T1000 (cell line): ENCODE measurements at places on chromosomes 1 and 21.

- no peak for DNase-seq
Measured at GRCh38 chr1:35899941-35900340, 16.9 kb downstream of the AGO1 start.

DNA sequence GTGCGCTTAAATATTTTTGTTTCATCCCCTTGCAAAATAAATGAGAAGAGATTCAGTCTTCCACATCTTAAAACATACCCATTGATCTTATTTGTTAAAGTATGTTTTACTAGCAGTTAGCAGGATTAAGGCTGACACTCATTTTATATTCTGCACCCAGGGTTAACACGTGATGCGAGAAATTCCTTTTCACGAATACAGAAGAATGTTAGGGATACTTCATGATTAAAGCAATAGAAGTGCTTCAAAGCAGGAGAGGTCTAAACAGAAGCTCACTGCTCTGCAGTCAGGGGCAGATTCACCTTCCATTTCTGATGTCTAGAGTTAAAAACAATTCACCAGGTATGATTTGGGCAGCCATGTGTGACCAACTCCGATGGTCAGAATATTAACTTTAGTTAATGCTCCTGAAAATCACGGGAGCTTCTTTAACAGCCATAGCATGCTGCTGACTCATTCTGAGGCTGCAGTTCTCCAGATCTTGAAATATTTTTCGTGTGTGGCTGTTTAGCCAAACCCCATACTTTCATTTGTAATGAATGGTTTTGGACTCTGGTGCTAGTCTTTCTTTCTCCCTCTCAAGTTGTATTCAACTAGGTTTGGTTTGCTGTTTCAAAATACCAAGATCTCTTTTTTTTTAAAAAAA is 19.7 kb downstream of the BCAR3 start:
- no peak for DNase-seq

DNA sequence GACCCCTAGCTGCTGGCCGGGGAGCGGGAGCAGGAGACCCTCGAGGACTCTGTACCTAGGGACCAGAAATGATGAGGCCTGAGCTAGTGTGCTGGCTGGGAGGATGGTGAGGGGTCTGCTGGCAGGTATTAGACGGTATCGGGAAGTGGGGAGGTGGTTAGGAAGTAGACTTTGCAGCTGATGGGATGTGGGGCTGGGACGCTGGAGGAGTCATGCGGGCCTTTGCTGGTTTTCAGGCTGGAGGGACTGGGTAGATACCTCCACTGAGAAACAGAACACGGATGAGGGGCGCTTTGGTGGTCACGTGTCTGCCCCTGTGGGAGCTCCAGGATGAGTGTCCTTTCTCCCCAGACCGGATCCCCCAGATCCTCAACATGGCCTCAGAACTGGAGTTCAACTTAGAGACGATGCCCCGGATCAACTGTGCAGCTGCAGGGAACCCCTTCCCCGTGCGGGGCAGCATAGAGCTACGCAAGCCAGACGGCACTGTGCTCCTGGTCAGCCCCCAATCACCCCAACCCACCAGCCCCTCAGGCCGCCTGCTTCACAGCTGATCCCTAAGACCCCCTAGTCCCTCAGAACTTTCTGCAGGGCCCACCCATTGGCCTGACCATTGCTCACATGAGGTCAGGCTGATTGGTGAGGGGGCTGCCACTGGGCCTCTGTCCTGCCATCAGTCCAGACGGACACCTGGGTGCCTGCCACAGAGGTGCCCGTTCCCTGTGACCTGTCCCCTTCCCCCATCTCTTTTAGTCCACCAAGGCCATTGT is 8.0 kb downstream of the TIE1 start:
- no peak for DNase-seq

DNA sequence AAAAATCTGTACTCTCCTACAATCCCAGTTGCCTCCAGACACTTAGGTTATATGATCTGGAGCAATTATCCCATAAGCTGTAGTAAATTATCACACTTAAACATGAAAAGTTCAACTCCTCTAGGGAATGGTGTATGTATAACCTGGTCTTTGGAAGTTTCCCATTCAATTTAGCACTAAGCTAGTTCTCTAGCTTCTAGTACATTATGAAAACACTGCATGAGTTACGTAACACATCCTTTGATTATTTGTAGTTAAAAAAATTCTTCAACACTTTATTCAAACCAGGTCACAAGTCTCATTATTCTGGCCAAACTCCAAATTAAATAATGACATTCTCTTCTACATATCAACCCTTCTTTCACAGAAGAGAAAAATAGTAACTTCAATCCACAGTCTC is 827.0 kb upstream of the ADAMTS5 start:
- no peak for DNase-seq

DNA sequence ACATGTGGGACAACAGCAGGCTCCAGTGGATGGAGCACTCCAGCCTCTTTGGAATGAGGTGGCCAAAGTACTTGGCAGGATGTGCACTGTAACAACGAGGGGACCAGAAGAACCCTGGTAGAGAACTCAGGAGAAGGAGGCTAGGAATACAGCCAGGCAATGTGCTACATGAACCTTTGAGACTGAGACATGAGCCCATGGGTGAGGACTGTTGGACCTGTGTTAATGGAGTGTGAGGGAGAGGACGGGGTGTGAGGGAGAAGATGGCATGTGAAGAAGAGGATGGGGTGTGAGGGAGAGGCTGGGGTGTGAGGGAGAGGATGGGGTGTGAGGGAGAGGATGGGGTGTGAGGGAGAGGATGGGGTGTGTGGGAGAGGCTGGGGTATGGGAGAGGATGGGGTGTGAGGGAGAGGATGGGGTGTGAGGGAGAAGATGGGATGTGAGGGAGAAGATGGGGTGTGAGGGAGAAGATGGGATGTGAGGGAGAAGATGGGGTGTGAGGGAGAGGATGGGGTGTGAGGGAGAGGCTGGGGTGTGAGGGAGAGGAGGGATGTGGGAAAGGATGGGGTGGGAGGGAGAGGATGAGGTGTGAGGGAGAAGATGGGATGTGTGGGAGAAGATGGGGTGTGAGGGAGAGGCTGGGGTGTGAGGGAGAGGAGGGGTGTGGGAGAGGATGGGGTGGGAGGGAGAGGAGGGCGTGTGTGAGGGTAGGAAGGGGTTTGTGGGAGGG is 62.3 kb upstream of the ARTN start:
- DNase-seq, result no peak

- no peak for DNase-seq
Measured at GRCh38 chr1:181541947-181542346, 58.6 kb downstream of the CACNA1E start.

GRCh38 chr1:103373991-103374390 is 151.5 kb upstream of the RNPC3 start:
- DNase-seq, result no peak

DNA sequence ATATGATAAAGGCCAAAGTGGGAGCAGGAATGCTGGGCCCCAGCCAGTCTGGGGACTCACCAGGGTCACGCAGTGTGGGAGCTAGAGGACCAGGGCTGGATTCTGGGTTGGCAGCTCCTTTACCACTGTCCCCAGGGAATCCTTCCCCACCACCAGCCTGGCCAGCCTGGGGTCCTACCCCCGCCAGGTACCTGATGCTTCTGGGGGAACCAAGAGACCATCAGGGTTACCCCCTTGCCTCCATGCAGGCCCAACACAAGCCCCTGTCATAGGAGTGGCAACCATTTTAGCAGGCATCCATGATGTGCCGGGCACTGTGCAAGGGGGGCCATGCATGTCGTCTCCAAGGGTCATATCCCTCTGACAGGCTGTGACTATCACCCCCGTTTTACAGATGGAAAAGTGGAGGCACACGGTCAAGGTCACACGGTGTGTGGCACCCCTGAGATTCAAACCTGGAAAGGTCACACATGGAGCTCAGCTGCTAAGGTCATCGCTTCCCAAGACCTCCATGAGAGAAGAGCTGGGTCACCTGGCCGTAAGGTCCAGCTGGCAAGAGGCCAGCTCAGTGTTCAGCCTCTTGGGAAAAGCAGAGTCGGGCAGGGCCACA is 16.4 kb downstream of the RUNX3 start:
- no peak for DNase-seq

DNA sequence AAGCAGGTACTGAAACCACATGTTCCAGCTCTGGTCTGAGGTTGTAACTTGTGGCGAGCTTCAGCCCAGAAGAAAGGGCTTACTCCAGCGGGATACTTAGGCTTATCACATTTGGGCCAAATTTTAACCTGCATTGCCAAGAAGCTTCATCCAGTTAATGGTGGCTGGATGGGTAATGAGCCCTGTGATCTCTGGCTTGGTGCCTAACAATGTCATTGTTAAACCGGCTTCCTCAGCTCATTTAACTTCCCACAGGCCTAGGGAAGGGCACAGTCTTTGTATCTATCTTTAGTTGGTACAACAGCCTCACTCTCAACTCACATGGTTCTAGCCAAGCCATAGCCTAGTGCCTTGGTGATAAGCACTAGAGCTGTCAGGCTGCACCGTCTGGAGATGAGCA is 43.6 kb upstream of the CCDC190 start:
- DNase-seq, result no peak

- DNase-seq, result no peak
Measured at GRCh38 chr1:14267991-14268390, 330.5 kb upstream of the KAZN start.

DNA sequence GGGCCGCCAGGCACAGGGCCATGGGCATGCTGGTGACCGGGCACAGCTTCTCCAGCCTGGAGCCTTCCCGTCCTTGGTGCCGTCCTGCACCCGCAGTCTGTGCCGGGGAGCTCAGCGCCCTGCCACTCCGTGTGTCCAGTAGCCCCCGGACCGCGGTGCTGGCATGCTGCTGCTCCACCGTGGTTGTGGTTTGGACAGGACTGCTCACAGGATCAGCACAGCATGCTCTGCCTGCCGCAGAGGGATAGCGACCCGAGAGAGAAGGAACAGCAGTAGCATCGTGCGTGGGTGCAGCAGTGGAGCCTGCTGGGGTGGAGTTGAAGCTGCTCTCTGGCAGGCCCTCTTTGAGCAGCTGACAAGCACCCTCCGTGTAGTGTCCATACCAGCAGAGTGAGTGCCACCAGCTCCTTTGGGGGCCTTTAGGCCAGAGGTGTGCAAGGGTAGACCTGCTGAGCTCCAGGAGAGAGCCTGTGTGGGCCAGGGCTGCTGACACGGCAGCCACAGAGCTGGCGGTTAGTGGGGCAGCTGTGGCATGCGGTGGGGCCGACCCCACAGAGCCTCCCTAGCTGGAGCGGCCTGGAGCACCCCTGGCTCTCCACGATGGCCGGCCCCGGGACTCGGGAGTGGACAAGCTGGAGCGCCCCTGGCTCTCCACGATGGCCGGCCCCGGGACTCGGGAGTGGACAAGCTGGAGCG is 6.4 kb upstream of the PCBP3 start:
- DNase-seq, result no peak

DNA sequence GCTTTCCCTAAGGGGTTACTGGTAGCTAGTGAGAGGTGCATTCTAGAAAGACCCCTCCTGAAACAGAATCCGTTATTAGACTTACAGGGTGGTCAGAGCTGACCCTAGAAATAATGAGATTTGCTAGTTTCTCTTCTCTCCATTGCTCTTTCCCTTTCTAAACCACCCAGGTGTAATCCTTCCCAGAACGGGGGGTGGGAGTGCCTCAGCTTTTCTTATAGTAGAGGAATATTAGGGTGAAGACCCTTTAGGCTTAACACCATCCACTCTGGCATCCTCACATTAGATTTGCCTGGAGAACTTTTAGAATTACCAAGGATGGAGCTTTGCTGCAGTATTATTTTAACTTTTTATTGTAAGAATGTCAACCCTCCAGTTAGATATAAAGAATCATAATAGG is 49.4 kb downstream of the CAPN9 start:
- no peak for DNase-seq

DNA sequence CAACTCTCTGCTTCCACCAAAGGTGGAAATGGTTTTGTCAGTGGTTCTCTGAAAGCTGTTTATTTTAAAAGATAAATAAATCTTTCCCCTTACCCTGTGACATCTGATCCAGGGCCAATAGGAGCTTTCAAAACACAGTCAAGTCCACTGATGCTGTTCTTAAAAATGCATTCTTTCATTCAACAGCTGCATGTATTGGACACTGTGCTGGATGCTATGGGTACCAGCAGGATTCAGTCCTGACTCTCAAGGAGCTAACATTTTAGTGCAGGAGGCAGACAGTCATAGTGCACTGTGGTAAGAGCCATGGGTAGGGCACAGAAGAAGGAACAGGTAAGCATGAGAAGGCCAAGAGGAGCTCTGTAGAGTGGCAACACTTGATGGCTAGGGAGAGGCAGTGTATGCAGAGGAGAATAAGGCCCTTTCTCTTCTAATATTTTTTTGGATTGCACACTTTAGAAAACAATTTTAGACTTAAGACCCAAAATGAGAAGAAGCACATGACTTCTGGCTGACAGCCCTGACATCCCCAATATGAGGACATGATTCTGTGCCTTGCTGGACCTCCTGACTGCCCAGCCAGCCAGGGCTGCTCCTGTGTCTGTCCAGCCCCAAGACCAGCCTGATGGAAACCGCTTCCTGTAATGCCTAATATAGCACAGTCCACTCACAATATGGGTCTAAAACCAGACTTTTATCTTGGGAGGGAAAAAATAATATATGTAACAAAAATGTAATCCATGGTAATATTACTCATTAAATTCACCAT is 207.3 kb downstream of the SDCCAG8 start:
- DNase-seq, result no peak

GRCh38 chr1:215899901-215900300 is 332.8 kb downstream of the KCTD3 start:
- DNase-seq, result no peak

GRCh38 chr1:155091071-155092051 is 12.7 kb downstream of the EFNA3 start:
- peak; percentile 67 for DNase-seq

DNA sequence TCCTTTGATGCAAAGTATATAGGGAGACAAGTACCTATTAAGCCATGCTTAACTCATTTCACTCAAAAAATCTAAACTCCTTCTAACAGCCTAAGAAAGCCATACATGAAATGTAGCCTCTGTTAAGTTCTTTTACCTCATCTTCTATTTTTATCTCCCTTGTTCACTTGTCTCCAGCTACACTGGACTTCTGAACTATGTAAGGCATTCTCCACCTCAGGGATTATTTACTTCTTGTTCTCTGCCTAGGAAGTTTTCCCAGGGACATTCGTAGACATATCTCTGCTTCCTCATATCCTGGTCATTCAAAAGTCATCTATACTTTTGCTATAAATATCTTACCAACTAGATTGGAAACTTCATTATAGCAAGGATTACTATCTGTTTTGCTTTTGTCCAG is 96.9 kb downstream of the COP1 start:
- DNase-seq, result no peak

- DNase-seq, result no peak
Measured at GRCh38 chr1:49544615-49545014, 479.1 kb downstream of the AGBL4 start.

GRCh38 chr1:94438692-94439276 is 20.6 kb downstream of the ABCD3 start:
- DNase-seq, result no peak

DNA sequence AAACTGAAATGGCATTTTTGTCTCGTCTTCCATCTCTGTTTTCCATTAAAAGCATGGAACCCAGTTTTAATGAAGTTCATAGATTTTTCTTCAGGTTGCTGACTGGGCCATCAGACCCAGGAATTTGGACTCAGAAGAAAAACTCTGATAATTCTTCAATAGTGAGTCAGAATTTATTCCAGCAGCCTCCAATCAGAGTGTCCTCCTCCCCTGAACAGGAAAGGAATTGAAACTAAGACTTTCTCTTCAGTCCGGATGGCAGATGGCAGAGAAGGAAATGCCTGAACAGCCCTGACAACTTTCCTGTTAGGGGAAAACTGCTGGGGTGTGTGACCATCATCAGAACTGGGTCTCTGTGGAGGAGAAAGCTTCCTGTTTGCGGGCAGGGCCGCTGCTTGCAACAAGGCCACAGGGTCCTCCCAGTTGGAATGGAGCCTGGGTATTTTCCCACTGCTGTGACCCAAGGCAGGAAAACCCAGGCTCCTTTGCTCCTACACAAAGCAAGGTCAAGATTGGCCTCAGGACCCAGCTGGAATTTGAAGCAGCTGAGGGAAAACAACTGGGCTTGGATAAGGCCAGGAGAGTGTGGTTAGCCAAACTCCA is 20.7 kb downstream of the CD34 start:
- DNase-seq, result peak; percentile 8
